Cardiac fibroblast (primary cell): ENCODE measurements at places on chromosomes 1 and 21.
A peak's percentile ranks its signal among the peaks of the same experiment; 100 is the strongest.

GRCh38 chr1:175750366-175751071, 7.1 kb upstream of the TNR start:
- no peak for DNase-seq

- no peak for DNase-seq
Measured at GRCh38 chr1:40050863-40051262, 10.3 kb downstream of the CAP1 start.

DNA sequence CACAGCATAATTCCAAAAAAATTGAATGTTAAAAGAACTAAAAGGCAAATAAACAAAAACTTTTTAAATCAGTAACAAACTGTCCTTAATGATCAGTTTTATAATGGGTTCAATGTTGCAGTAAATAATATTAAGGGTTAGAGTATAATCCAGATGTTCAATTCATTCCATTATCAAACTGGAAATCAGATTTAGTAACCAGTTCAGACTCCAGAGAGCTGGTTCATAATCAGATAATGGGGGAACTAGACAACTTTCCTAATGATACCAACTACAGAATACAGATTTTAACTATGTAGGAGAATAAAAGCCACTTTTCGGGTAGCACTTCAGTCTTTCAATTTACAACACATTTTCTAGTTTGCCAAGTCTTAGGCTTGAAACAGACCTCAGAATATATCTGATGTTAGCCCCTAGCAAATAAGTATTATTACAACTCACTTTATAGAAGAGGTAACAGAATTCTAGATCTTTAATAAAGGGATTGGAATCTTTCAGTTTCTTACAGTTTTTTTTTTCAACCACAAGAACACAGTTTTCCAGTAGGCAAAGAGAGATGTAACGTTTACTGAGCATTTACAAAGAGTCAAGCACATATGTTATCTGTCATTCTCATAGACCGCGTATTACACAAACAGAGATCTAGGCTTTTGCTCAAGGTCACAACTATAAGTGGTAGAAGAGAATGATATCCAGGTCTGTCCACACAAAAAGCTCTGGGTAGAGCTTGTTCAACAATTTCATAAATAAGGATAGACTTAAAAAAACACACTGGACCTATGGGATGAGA, 1.9 kb upstream of the DCAF6 start:
- DNase-seq = no peak

DNA sequence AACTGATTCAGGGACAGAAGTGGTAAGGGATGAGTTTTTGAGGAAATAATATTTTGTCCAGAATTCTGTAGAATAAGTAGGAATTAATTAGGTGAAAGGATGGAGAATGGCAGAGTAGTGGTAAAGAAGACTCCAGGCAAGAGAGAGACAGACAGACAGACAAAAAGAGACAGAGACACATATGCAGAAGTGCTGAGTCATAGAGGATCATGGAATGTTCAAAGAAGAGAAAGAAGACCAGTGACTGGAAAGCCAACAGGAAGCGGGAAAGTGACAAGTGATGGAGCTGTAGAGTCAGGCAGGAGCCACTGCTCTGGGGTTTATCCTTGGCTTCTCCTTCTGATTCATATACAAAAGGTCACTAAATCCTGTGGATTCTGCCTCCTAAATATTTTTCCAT, 85.9 kb downstream of the UROD start:
- DNase-seq = no peak

DNA sequence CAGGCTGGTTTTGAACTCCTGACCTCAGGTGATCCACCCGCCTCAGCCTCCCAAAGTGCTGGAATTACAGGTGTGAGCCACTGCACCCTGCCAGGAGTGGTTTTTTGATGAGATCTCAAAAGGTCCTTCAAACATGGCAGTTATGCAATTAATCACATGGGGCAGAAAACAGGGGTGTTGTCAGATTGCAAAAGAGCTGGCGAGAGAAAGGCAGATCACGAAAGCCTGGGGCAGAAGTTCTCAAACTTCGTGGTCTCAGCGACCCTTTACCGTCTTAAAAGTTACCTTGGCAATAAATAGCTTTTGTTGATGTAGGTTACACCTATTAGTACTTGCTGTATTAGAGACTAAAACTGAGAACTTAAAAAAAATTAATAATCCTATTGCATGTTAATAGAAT, 16.1 kb downstream of the CNR2 start:
- no peak for DNase-seq

- no peak for DNase-seq
Measured at GRCh38 chr1:153506386-153506785, 29.4 kb downstream of the S100A6 start.

DNA sequence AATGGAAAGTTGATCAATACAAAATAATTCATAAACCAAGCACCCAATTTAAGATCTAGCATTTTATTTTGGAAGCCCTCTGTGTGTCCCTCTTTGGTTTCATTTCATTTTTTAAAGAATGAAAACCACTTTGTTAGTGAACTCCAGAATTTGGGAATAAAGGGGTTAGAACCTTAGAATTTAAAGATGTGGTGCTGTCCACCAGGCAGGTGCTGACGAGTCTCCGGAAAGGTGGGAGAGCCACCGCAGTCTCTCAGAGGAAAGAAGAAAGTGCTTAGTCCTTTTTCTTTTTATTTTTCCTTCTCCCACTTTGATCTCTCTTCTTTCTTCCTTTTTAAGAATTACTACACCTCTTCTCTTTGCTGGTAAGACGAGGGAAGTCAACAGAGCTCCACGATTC, 20.5 kb upstream of the HIVEP3 start:
- no peak for DNase-seq

DNA sequence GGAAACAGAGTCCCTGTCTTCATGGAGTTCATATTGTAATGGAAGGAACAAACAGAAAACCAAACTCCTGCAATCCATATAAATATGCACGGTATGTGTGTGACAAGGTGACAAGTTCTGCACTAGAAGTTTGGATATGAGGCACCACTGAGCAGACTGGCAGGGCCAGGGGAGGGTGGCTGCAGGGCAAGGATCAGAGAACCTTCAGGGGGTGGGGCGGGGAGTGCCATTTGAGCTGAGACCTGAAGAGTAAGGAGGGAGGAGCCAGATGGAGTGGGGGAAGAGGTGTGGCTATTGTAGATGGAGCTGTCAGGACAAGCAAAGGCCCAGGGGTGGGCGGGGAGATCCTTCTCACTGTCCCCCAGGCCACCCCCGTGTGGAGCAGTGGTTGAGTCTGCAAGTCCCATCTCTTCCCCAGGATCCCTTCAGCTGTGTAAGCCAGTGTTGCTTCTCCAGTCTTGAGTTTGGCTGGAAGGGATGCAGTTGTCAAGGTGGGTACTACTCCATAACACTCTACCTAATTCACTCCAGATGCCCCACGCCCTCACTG, 76.4 kb downstream of the ATP5PO start:
- DNase-seq = no peak

DNA sequence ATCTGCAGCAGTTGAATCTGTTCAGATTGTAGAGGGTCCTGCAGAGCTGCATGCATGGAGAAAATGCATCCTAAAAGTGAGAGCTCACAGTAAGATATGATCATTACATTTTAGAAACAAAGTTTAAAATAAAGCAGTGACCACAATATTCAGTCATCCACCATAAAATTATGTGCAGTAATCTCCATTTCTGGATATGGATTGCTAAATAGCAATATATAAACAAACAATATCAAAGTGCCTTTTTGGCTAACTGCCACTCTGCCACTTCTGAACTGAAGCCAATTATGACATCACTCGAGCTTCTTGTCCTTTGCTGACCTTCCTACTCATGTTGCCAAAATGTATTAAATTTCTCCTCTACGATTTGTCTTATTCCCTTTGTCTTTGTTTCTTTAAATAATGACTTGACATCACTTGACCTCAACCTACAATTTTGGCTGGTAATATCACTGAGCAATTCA, 262.0 kb upstream of the CXADR start:
- no peak for DNase-seq

DNA sequence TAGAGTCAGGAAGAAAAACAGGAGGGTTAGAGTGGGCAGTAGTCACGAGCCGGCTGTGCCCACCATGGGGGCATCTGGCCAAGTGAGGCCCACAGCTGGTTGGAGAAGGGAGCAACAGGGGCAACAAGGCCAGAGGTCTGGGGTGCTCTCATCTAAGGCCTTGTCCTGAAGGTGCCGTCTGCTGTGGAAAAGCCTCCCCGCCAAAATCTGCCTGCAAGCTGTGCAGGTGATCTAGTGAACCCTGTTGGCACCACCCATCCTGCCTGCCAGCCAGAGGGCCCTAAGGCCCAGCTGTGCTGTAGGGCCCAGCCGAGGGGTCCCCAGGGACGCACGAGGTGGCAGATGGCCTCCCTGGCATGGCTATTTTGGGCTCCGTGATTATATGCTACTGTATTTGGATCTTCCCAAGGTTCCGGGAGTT, 51.3 kb downstream of the LGR6 start:
- no peak for DNase-seq

GRCh38 chr1:64842224-64842623, 97.3 kb downstream of the RAVER2 start:
- DNase-seq = no peak

- no peak for DNase-seq
Measured at GRCh38 chr1:168736520-168736919, 7.5 kb upstream of the DPT start.

- DNase-seq = peak; percentile 70
Measured at GRCh38 chr1:235079443-235080296, 49.0 kb downstream of the TOMM20 start.

GRCh38 chr1:9780554-9781110, 43.1 kb downstream of the CLSTN1 start:
- DNase-seq = no peak

GRCh38 chr1:180533266-180533987, 25.3 kb upstream of the OVAAL start:
- DNase-seq = peak; percentile 60

DNA sequence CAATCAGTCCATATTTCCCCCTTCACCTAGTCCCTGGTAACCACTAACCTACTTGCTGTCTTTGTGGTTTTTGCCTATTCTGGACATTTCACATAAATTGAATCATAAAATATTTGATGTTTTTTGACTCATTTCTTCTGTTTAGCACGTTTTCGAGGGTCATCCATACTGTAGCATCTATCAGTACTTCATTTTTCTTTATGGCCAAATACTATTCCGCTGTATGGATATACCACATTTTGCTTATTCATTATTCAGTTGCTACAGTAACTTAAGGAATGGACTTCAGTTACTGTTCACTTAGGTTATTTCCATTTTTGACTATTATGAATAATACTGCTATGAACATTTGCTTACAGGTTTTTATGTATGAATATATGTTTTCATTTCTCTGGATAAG, 12.3 kb downstream of the PBX1 start:
- DNase-seq = no peak

GRCh38 chr1:19695772-19696171, 31.1 kb downstream of the HTR6 start:
- no peak for DNase-seq

GRCh38 chr1:28682840-28683239, 14.3 kb downstream of the GMEB1 start:
- no peak for DNase-seq

DNA sequence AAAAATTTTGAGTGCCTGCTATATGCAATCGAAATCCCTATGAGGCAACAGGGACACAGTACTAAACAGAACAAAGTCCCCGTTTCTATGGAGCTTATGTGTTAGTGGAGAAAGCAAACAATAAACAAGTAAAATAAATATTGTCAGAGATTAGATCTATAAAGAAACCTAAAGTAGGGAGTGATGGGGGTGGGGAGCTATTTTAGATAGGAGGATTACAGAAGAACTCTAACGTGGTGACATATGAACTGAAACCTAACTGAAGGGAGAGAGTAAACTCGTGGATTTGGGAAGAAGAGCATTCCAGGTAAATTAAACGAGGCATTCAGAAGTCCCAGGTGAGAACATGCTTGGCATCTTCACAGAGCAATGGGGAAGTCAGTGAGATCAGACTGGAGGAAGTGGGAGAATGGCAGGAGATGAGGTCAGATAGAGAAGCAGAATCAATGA, 154.5 kb downstream of the DENND1B start:
- DNase-seq = no peak

DNA sequence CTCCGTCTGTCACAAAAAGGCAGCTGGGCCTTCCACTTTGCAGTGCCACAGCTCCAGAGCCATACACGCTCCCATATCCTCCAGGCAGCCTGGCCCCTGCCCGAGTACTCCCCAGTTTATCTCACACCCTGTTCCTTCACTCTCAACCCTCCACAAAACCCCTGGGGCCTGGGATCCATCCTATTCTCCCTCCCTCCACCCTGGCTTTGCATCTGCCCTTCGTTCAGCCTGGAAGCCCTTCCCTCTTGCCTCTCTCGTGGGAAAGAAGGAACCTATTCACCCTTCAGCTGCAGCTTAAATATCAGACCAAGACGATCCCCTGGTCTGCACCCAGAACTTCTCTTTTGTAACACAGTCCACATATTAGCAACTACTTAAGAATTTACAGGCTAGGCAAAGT, 56.7 kb downstream of the CAMK2N1 start:
- DNase-seq = peak; percentile 32

- DNase-seq = no peak
Measured at GRCh38 chr1:26858160-26858559, 4.8 kb upstream of the SFN start.

DNA sequence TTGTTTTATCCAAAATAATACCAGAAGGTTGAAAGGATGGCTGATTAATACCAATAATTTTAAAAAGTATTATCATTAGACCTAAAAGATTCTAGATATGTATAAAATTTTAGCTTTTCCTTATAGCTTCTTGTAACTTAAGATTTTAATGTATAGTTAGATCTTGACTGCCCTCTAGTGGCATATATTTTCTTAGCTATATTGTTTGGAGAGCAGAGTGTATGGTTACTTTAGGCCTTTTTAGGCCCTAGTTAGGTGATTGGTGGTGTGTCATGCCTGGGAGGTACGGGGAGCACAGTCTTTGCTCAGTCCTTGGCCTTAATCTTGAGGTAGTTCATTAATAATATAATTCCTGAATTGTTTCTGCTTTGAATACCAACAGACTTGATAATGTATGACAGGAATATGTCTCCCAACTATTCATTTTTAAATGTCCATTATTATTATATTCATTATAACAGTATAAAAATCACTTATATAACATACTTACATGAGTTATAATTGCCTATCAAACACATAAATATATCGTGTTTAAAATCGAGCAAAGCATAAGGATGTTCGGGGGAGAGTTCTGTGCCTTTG, 328.4 kb downstream of the ZP4 start:
- peak; percentile 78 for DNase-seq

DNA sequence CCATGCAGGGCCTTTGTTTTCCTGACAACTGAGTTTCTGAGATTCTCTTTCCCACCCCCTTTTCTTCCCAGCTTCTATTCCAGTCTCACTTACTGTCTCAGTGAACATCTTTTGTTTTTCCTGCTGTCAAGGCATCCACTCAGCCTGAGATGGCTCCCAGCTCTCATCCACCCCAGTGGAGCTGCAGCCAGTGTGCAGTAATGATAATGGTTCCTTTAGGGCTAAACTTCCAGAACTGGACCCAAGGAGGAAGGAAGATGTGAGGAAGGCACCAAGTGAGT, 44.4 kb upstream of the KIRREL1 start:
- DNase-seq = no peak

DNA sequence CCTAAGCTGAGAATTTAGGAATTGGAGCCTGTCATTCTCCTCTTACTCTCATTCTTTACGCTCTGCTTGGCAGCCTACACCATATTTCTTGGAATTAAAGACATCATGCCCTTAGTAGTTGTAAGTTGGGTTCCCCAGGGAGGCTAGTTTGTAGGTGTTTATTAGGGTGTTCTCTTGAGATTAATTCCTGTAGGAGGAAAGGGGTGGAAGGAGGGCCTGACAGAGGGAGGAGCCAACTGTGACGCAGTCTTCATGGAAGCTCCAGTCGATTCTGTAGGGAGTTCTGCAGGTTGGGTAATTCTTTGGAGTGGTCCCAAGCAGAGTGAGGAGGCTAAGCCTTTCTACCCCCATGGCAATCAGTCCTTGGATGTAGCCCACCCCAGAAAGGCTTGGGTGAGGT, 111.4 kb downstream of the HHAT start:
- DNase-seq = no peak
